ENCODE measurements at places on chromosomes 3 and 15.

DNA sequence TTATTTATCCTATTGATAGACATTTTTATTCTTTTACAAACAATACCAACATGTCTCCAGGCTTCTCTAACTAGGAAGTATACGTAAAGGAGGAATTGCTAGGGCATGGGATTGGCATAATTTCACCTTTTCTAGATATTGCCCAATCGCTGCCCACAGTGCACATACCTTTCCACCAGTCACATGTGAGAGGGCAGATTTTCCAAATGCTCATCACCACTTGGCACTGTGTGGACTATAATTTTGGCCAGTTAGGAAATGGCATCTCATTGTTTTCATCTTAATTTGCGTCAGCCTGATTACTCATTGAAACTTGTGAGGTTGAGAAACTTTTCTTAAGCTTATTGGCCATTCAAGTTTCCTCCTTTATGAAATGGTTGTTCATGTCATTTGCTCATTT lies 57.4 kb upstream of the POLR2M start:
- DNase-seq: no peak

GRCh38 chr3:142961539-142961938 lies 1.9 kb downstream of the PAQR9 start:
- no peak for DNase-seq

- no peak for DNase-seq
Measured at GRCh38 chr3:113193719-113194118, 17.6 kb upstream of the BOC start.

GRCh38 chr3:70464876-70465275 lies 152.4 kb upstream of the MDFIC2 start:
- no peak for DNase-seq

- no peak for DNase-seq
Measured at GRCh38 chr15:50590288-50590687, 43.8 kb upstream of the USP50 start.

GRCh38 chr15:45401665-45402161 lies 23.4 kb upstream of the GATM start:
- no peak for DNase-seq

- DNase-seq: no peak
Measured at GRCh38 chr3:67048715-67049074, 50.6 kb downstream of the KBTBD8 start.

GRCh38 chr3:148036331-148036876 lies 627.2 kb downstream of the ZIC1 start:
- no peak for DNase-seq

GRCh38 chr15:31352911-31353811 lies 26.5 kb downstream of the KLF13 start:
- DNase-seq: peak; percentile 32

GRCh38 chr3:53401154-53401553 lies 53.8 kb upstream of the DCP1A start:
- DNase-seq: no peak

DNA sequence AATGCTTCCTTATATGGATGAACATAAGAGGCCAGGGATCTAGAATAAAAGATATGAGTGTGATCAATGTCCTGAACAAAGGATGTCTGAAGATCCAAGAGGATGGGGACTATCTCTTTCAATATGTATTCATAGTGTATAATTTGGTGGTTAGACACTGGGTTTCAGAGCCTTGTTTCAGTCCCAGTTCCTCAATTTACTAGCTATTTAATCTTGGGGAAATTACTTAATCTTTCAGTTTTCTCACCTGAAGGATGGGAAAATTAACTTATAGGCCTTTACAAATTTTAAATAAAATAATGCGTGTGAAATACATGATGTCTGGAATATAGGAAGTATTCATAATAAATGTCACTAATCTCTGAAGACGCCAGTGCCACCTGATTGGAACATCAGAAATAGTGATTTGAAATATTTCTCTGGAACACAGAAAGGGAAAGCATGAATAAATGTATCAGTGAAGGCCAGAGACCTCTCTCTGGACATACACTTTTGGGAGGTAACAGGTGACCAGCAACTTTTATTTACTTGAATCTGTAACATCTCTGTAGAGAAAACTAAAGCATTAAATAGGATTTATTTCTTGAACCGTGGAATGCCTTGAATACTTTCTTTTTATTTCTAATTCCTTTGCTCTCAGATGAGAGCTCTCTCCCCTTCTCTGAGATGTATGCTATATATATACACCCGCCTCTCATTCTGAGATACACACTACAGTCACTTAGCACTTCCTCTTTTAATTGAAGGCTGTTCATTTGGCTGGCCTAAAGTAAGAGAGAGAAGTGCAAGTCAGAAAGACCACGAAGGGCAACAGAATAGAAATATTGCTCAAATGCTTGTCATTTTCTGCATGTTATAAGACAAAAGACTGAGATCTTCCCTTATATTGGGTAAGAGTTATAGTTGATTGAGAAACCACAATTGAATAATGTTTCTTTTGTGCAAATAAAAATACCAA lies 407.1 kb downstream of the LSAMP start:
- no peak for DNase-seq

DNA sequence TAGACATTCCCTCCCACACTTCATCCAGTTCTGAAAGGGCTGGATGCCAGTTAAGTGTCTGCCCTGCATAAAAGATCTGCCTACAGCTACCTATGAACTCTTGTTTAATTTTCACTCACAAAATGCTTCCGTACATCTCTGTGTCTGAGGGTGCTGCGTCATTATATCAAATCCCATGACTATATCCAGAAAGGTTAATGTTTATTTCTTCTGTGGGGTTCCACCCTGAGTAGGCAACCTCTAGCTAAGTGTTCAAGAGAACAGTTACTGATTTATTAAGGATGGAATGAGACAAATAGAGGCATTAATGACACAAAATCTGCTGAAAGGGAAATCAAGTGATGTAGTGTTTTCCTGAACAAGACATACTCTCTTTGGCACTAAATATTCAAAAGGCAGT lies 220.2 kb downstream of the MTHFS start:
- no peak for DNase-seq

DNA sequence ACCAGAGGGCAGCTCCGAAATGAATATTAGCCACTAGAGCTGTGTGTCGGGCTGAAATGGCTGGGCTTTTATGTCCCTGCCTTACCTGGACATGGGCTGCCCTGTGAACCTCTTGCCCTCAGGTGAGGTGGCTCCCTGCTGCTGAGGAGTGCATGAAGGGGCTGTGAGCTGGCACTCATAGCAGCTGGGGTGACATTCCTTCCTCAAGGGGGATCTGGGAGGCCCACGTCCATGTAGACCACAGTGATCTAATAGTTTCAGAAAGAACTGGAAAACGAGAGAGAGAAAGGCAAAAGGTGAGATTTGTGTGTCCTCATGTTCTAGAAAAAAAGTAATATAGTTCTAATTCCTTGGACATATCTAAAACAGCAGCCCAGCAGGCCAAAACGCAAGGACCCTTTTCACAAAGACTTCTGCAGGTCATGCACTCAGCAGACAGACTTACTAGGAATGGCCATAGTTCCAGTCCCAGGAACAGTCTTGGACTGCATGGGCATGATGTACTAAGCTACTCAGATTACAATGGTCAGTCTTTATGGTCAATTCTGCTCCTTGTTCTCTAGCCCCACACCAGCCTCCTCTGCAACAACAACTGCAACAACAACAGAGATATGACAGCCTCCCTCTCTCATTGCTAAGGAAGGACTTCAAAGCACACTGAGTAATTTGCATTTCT lies 10.8 kb upstream of the SLC24A5 start:
- no peak for DNase-seq

DNA sequence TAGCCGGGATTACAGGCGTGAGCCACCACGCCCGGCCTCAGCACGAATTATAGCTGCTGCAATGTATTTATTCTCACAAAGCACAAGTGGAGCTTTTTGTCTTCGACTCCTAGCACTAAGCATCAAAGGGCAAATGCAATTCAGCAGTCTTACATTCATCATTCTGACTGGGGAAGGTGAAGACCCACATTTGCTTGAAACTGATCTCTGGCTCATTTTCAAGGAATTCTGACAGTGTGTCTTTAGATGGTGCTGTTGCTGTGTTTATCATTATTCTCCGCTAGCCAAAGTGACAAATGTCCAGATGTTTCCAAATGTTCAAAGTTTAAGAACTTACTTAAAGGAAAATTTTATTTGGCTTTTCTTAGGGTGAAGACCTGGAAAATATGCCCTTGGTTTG lies 55.9 kb downstream of the SGO1 start:
- DNase-seq: no peak

DNA sequence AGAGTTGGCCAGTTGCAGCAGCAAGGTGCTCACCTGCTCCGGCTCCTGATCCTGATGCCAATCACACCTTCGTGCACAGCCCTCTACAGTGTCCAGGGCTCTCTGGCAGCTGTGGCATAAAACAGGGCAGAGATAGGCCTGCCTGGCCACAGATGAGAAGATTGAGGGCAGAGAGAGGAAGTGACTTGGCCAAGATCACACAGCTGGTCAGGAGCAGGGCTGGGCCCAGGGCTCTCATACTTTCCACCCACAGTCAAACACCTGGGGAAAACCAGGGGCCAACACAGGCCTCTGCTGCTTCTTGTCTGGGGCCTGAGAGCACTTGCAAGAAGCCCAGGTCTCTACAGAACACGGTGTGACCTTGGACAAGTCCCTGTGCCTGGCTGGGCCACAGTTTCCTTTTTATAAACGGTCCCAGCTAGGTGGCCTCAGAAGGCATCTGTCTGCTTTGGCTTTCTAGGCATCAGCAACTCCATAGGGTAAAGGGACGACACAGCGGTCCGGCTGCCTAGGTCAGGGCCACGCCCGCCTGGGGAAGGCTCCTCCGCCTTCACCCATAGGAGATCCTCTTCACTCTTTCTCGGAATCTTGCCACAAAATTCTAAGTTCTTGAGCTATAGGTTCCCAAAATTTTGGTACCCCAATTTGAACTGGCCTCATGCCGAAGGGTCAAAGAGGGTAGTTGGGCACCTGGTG lies 3.1 kb downstream of the ATP2B2 start:
- no peak for DNase-seq

GRCh38 chr15:56982987-56983386 lies 64.5 kb downstream of the TCF12 start:
- no peak for DNase-seq

DNA sequence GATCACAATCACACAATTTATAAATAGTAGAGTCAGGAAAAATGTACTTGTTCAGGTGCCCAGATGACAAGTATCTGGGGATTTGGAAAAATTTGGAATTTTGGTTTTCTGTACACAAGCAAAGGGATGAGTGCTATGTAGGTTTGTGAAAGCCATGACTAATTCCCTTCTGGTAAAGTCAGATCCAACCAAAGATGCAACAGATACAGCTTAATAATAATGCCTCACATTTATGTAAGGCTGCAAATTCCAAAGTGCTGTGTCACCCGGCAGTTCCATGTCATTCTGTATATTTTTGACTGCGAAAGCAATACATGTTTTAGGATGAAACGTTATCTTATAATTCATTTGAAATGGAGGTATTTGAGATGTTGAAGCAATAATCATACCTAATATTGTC lies 102.7 kb upstream of the AGBL1 start:
- no peak for DNase-seq

DNA sequence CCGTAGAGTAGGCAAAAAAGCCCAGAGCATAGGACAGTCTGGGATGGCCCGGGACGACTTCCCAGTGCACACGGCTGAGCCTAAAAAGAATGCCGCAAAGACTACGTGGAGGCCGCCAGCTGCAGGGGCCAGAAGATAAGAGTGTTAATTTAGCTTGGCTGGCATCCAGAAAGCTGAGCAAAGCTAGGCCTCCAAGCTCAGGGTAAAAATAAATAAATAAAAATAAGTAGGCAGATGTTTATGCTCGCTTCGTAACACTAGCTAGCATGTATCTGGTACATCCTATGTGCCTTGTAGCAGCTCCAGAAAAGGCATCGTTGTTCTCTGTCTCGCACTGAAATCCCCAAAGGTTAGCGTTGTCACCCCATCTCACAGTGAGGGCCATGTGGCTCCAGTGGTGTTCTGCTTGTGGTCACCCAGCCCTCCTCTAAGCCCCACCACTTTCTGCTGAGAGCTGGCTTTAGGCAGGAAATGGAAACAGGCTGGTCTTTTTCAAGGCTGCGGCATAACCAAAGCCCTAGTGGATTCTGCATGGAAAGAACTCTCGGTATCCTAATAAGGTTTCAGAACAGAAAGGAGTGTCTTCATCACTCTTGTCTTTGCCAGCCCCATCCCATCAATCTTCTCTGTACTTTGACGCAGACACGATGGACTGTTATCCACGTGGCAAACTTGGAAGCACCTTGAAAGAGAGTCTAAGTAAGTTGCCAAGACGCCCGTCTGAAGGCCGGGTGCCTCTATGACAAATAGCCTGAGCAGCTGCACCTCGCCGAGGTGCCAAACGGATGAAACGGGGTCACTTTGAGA lies 58.1 kb upstream of the MEF2A start:
- no peak for DNase-seq

- no peak for DNase-seq
Measured at GRCh38 chr3:196280689-196281440, 6.7 kb downstream of the PCYT1A start.

DNA sequence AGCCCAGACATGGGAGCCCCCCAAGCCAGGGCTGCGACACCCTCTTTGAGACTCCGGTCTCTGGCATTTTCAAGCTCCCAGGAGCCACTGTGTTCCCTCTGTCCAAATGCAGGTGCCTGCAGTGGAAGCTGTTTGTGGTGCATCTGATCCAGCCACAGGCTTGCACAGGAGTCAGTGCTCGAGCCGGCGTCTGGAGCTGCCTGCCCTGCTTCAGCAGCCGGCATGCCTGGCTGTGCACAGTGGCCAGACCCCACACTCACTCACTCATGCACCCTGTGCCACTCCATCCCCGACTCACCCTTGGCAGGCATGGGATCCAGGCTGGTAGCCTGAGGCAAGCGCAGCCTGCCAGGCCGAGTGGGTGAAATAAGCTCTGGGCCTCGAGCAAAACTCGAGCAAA lies 555.0 kb upstream of the CCDC54 start:
- DNase-seq: no peak
